ENCODE measurements at places on chromosomes 5 and 9.

- no peak for DNase-seq
Measured at GRCh38 chr5:11588803-11589202, 315.4 kb downstream of the CTNND2 start.

- DNase-seq: no peak
Measured at GRCh38 chr5:52725808-52726207, 61.9 kb upstream of the ITGA1 start.

- DNase-seq: no peak
Measured at GRCh38 chr5:39716532-39717028, 291.8 kb upstream of the DAB2 start.

DNA sequence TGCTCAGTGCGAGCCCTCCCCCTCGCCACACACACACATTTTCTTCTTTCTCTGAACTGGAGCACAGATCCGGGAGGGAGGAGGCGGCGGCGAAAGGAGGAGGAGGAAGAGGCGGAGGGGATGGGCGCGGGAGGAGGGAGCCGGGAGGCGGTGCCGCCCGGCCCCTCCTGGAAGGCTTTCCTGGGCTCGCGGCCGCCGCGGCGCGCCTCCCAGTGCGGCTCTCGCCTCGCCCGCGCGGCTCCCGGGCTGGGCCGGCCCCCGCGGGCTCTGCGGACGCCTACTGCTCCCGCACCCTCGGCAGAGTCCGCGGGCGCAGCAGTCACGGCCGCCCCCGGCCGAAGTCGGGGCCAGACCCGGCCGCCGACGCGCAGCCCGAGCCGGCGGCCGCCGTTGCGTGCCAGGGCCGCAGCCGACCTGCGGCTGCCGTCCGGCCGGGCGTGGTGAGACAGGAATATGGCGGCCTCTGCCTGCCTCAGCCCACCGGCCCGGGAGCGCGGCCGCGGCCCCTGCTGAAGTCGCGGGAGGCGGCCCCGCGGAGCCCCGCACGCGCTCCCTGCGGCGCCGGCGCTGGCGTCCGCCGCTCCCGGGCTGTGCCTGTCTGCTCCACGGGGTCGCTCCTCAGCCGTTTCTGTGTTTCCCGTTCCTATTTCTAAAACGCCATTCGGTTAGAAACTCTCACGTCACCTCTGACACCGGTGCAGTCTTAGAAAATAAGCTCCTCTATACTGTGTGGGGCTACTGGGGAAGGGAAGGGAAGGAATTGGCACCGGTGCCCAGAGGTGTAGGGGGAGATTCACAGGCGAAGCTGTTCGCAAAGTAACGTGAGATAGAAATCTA, 500 bp upstream of the GNAQ start:
- peak; percentile 94 for DNase-seq

DNA sequence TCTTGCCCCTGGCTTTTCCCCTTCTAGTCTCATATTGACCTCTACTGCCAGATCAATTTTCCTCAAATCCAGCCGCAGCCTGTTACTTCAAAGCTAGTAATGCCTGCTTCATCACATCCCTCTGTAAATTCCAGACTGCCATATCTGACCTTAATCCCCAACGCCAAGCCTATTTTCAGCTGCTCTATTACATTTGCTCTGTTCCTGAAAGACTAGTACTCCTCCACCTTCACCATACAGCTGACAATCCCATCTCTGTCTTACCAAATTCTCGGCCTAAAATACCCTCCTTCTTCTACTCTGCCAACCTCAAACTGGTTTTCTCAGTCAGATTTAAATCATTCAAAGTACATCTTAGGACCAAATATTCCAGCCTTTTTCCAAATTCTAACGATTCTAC, 420.2 kb downstream of the RAB3C start:
- no peak for DNase-seq

GRCh38 chr9:11149065-11149464, 536.3 kb upstream of the PTPRD start:
- DNase-seq: no peak

GRCh38 chr5:143014017-143014651, 244.0 kb downstream of the ARHGAP26 start:
- peak; percentile 42 for DNase-seq

Measured in GDM1 (cell line).